ENCODE measurements at places on chromosomes 4 and X.

DNA sequence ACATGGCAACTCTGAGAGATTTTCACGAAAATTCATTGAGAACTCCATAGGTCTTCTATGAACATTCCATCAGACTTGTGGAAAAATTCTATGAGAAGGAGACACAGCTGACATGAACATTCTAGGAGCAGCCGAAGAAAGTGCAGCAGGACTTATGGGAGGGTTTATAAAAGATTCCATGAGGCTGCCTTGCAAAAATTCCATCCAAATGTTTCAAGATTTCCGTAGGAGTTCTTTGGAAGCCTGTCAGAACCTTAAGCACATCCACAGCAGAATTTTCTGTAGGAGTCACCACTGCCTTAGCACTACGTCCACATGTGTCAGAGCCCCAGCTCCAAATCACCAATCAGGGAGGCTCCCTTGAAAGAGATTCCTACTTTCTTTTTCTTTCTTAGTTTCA, 67.0 kb upstream of the MSX1 start:
- no peak for DNase-seq

GRCh38 chrX:17758382-17758781, 21.1 kb downstream of the SCML1 start:
- DNase-seq: no peak

GRCh38 chr4:5905714-5906113, 12.8 kb upstream of the CRMP1 start:
- DNase-seq: no peak

- DNase-seq: no peak
Observed at GRCh38 chrX:15399962-15400391, 15.8 kb upstream of the VEGFD start.

DNA sequence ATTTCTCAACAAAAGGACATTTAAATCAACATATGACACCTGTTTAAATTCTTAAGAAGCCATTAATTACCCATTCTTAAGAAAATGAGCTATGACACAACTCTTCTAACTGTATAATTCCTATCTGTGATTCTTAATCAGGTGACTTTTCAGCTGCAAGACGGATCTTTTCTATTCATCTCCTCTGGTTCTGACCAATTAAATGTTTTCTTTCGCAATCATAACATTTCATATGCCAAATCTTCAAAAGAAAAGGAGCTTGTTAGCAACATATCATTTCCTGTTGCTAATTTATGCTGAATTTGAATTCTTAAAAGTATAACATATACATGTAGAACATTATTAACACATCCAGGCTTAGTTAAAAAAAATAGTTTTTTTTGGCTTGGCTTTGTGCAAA, 62.5 kb downstream of the SEL1L3 start:
- DNase-seq: no peak

DNA sequence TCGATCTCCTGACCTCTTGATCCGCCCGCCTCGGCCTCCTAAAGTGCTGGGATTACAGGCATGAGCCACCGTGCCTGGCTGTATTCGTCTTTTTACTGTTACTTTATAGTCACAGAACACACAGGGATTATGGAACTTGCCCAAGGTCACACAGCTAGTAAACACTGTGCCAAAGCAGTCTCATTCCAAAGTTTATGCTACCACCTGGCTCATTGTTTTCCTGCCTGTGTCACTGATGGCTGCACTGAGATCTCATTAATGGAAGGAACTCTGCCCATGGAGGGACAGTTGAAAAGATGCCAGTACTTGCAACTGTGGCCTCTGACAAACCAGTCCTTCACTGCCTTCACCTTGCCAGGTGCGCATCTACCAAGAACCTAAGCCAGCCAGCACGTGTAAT, 517.7 kb downstream of the BCOR start:
- no peak for DNase-seq

GRCh38 chrX:75748431-75748830, 36.6 kb downstream of the MAGEE2 start:
- no peak for DNase-seq

DNA sequence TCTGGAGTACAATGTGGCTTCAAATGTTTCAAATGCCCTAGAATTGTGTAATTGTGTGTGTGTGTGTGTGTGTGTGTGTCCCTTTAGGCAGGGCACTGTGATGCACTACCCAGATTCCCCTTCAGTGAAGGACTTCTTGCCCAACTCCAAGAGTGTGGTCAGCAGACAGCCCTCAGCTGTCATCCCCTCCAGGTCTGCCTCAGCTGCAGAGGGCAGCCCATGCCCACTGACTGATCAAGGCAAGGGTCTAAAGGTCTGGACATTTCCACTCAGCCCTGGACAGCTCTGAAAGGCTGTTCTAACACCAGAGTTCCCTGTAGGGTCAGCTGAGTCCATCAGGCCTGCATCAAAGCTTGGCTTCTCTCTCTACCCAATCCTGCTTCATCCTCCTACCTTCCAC, 83.9 kb upstream of the USP9X start:
- DNase-seq: no peak

GRCh38 chr4:6341696-6342095, 72.0 kb downstream of the WFS1 start:
- no peak for DNase-seq

- DNase-seq: no peak
Observed at GRCh38 chr4:155419266-155419665, 42.5 kb upstream of the MAP9 start.

DNA sequence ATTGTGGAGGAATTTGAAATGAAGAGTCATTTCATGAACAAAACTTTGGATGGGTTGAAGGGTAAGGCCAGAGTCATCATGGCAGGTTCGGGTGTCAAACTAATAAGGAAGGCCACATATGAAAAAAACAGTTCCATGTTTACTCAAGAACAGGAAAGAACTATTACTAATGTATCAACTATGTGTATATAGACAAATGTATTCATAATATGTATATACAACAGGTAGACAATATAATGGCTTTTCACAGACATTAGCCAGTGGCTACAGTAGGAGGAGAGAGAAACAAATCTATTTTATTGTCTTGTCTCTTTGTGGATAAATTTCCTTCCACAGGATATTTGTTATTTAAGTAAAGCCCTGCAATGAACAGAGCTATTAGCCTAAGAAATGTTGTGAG, 101.1 kb downstream of the CBLL2 start:
- DNase-seq: no peak

- no peak for DNase-seq
Observed at GRCh38 chr4:179328627-179329026, 1886.4 kb upstream of the AGA start.

DNA sequence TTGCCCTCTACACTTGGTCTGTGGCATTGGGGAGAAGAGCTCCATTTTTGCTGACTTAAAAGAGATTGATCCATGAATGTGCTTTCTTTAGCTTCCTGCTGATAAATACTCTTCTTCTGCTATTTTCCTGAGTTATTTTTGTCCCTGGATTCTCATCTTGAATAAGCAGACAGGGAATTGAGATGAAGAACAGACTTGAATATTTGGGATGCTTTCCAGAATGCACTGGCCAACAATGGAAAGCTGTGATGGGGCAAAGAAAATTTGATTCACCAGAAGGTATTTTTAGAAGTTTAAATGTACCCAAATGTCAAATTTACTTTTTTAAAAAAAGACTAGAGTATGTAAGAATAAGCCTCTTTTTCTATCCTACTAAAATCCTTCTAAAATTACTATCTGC, 309.9 kb upstream of the PPP1R2C start:
- no peak for DNase-seq
